ENCODE measurements at places on chromosomes 13 and 19.

DNA sequence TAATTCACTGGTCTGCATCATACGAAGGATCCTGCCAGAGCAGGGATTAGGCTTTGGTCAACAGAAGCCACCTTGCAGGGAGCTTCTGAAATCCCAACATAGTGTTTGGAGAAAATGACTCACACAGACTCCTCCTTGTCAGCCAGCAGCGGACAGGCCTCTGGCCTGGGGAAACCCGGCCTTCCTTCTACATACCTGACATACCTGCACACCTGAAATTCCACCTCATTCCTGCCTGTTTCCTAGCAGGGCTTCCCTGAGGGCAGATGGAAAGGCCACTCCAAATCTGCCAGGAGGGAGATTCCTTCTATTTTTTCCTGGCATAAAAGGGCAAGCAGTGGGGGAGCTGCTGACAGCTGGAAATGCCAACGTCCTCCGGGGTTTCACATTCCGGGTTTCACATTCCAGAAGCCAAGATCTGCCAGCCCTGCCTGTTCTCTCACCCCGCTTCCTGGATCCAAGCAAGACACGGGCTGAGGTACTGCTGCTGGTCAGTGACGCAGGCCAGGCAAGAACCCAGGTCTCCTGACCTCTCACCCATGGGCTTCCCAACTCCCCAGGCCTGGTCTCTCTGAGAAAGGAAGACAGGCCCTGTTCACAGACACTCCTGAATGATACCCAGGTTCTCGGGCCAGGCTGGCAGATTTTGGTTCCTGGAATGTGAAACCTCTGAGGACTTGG lies 18.2 kb upstream of the IGFL1 start:
- no peak for DNase-seq

DNA sequence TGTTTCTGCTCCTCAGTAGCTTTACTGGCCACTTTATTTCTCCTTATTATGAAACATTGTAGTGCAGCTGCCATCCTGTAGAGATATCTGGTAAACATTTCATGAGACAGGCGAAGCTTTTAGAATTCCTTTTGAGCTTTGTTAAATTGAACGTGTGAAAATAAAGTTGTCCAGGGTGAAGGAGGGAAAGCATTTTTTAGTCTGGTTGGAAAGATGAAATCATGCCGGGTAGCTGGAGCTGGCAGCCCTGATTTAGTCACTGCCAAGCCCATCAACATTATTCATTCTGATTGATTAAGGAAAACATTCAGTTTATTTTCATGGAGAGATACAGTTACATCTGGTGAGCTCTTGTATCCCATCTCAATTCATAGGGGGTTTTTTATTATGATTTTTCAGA lies 326.2 kb upstream of the GPC6 start:
- DNase-seq, result no peak

DNA sequence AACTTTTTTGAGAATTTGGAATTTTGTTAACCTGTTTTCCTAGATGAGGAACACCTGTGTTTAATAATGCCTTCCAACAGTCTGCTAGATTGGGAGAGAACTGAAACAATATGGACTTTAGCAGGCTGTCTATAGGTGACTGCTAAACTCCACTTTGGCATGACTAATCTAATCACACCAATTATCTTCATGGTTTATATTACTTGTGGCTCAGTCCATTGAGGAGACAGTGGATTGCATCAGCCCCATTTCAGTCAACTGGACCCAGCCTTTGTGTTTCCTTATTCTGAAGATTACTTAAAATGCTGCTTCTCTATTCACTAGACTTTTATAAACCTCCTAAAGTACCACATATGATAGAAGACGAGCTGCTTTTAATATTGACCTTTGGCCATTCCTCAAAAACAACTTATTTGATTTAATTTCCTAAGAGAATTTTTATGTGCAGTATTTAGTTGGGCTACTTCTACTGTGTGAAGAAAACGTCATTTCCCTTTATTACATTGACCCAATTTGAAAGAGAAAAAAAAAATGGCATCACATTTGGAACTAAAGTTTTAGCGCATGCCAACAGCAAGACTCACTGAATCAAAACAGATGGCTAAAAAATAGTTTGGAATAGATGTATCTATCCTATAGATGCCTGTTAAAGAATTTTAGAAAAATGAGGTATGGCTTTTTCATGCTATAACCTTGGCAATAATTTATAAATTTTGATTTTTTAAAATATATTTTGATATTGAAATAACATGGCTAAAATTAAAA lies 295.8 kb downstream of the NDFIP2 start:
- no peak for DNase-seq

- DNase-seq, result no peak
Measured at GRCh38 chr13:109253316-109253715, 533.1 kb downstream of the IRS2 start.

GRCh38 chr13:81686877-81687276 lies 1346.0 kb upstream of the SPRY2 start:
- no peak for DNase-seq

DNA sequence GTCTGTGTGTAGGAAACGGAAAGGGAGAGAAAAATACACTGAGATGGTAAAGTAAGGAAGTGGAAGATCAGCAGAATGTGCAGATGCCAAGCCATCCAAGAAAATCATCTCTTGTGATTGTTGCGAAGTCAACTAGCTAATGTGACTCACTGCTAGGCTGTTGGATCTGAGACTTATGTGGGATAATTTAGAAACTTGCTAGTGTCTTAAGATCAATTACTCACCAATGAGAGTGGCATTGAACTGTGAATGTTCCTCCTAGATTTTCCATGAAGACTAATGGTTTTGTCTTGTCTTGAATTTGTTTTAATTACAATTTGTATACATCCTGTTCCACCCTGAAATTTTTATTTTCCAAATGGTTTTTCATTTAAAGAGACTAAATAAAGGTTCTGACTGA lies 771.6 kb downstream of the EFNB2 start:
- no peak for DNase-seq

- peak; percentile 31 for DNase-seq
Measured at GRCh38 chr19:1076046-1076386, 9.0 kb downstream of the ARHGAP45 start.

DNA sequence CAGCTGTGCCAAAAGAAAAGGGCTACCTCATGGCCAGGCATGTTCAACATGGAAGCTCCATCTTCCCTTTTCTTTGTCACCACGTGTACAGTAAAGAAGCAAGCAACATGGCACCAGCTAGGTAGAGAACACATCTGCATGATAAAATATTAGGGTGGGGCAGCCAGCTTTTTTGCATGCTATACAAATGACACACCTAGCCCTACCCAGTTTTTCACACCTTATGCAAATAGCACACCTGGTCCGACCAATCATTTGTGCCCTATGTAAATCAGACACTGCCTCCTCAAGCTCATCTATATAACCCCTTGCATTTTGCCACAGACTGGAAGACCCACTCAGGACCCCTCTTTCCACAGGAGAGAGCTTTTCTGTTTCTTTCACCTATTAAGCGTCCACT lies 85.5 kb downstream of the STOML3 start:
- DNase-seq, result no peak

- peak; percentile 80 for DNase-seq
Measured at GRCh38 chr19:17385878-17386611, 8.0 kb downstream of the CCDC194 start.

GRCh38 chr19:33298146-33298911 lies 4.0 kb downstream of the CEBPA start:
- no peak for DNase-seq

DNA sequence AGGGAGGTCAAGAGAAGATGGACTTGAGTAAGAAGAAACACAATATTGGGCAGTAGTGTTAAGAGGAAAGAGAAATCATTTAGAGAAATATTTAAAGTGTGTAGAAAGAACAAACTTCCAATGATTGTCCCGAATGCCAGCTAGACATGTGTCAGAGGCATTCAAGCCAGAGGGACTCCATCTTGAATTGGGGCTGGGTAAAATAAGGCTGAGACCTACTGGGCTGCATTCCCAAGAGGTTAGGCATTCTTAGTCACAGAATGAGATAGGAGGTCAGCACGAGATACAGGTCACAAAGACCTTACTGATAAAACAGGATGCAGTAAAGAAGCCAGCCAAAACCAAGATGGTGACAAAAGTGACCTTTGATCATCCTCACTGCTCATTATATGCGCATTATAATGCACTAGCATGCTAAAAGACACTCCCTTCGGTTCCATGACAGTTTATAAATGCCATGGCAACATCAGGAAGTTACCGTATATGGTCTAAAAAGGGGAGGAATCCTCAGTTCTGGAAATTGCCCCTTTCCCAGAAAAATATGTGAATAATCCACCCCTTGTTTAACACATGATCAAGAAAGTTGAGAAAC lies 127.0 kb upstream of the IPO5 start:
- DNase-seq, result no peak

DNA sequence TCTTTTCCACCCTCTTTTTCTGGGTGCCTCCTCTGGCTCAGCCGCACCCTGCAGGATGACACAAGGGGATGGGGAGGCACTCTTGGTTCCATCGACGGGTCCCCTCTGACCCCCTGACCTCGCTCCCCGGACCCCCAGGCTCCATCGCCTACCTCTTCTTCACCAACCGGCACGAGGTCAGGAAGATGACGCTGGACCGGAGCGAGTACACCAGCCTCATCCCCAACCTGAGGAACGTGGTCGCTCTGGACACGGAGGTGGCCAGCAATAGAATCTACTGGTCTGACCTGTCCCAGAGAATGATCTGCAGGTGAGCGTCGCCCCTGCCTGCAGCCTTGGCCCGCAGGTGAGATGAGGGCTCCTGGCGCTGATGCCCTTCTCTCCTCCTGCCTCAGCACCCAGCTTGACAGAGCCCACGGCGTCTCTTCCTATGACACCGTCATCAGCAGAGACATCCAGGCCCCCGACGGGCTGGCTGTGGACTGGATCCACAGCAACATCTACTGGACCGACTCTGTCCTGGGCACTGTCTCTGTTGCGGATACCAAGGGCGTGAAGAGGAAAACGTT lies 24.0 kb downstream of the LDLR start:
- no peak for DNase-seq

DNA sequence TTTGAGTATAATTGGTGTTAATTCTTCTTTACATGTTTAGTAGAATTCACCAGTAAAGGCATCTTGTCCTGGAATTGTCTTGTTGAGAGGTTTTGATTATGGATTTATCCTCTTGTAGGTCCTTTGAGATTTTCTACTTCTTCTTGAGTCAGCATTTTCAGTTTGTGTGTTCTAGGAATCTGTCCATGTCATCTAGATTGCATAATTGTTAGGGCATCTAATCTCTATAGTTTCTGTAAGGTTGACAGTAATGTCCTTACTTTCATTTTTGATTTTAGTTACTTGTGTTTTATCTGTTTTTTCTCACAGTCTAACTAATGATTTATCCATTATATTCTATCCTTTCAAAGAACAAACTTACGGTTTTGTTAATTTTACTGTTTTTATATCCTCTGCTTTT lies 492.0 kb downstream of the FGF9 start:
- no peak for DNase-seq

DNA sequence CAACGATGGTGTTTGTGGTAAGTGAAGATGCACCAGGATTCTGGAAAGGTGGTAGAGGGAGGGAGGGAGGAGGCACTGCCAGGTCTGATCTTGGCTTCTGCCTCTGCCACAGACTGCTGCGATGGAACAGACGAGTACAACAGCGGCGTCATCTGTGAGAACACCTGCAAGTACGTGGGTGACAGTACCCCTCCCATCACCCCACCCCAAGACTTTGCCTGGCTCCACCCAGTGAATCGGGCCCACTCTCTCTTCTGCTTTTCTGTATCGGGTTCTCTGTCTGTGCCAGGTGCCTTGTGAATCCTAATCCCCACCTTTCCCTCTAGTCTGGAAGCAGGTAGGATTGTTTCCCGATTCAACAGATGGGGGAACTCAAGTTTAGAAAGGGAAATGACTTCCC lies 2.5 kb downstream of the PRKCSH start:
- peak; percentile 20 for DNase-seq

- no peak for DNase-seq
Measured at GRCh38 chr19:4971424-4971793, 2.5 kb downstream of the KDM4B start.

DNA sequence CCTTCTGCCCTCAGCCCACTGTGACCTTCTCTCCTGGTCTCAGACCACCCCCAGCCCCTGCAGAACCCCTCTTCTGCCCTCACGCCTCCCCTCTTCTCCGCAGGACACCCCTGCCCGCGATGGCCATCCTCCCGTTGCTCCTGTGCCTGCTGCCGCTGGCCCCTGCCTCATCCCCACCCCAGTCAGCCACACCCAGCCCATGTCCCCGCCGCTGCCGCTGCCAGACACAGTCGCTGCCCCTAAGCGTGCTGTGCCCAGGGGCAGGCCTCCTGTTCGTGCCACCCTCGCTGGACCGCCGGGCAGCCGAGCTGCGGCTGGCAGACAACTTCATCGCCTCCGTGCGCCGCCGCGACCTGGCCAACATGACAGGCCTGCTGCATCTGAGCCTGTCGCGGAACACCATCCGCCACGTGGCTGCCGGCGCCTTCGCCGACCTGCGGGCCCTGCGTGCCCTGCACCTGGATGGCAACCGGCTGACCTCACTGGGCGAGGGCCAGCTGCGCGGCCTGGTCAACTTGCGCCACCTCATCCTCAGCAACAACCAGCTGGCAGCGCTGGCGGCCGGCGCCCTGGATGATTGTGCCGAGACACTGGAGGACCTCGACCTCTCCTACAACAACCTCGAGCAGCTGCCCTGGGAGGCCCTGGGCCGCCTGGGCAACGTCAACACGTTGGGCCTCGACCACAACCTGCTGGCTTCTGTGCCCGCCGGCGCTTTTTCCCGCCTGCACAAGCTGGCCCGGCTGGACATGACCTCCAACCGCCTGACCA lies 3.3 kb downstream of the LRFN3 start:
- peak; percentile 79 for DNase-seq
